ENCODE measurements at places on chromosomes 3 and 15.

- no peak for DNase-seq
These were observed 205.6 kb downstream of the IL20RB start for GRCh38 chr3:137163241-137163871.

- DNase-seq: no peak
These were observed 686.6 kb downstream of the ROBO2 start for GRCh38 chr3:77726517-77726916.

- DNase-seq: no peak
These were observed 20.0 kb upstream of the PRR23E start for GRCh38 chr3:127172781-127173515.

GRCh38 chr15:71254491-71254890 lies 139.2 kb downstream of the THSD4 start:
- DNase-seq: no peak

GRCh38 chr3:27532426-27533260 lies 48.5 kb upstream of the SLC4A7 start:
- no peak for DNase-seq

- no peak for DNase-seq
These were observed 36.4 kb downstream of the MECOM start for GRCh38 chr3:169627073-169627472.

- DNase-seq: no peak
These were observed 1361.4 kb downstream of the NSUN3 start for GRCh38 chr3:95424279-95424678.

GRCh38 chr3:10949197-10949596 lies 43.4 kb upstream of the SLC6A1 start:
- DNase-seq: no peak

DNA sequence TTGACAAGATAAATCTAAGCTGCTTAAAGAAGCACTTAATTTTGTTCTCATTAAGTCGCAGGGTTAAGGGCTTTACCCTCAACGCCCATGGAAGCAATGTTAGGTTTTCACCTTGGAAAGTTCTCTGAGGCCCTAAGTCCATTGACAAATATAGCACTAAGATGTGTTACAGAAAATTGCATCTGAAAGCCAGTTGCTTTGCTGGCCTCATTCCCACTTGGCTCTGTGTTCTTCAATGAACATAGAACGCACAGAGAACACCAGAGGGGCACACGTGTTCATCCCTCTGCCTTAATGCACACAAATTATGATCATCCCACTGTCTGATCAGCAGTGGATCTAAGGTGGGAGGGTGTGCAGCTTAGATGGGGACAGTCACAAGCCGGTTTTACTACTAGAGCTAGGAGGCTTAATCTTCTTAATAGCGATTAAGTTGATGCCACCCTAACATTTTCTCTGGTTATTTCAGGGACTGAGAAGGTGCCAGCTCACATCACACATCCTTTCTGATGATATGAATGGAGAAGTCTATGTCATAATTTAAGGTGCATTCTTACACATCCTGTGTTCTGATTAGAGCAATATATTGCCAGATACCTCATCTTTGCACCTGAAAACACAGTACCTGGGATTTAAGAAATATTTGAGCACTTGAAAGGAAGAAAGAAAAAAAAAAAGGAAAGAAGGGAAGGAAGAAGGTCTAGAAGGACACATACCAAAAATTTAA lies 224.4 kb upstream of the ICE2 start:
- no peak for DNase-seq

- DNase-seq: no peak
These were observed 62.9 kb upstream of the XCR1 start for GRCh38 chr3:46090161-46090591.

- no peak for DNase-seq
These were observed 103.1 kb upstream of the TLE3 start for GRCh38 chr15:70200511-70201424.

DNA sequence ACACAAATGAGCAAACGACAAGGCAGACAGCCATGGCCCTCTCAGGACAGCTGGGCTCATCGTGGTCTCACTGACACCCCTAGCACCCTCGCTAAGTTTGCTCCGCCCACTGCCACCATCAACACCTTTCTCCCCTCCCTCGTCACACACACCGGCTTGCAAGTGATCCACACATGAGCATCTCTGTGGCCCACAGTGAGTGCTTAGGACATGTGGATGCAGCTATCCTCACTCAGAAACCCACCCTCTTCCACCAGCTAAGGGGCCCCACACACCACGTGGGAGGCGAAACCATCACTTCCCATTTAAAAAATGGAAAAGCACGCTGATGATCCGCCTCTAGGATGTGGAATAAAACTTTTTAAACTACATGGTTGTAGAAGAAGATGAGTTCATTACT lies 105.6 kb downstream of the OCA2 start:
- no peak for DNase-seq

DNA sequence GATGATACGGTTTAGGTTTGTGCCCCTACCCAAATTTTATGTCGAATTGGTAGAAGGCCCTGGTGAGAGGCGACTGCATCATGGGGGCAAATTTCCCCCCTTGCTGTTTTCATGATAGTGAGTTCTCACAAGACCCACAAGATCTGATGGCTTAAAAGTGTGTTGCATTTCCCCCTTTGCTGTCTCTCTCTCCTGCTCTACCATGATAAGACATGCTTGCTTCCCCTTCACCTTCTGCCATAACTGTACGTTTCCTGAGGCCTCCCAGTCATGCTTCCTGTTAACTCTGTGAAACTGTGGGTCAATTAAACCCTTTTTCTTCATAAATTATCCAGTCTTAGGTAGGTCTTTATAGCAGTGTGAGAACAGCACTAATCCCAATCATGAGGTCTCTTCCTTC lies 381.2 kb downstream of the RSL24D1 start:
- DNase-seq: no peak

DNA sequence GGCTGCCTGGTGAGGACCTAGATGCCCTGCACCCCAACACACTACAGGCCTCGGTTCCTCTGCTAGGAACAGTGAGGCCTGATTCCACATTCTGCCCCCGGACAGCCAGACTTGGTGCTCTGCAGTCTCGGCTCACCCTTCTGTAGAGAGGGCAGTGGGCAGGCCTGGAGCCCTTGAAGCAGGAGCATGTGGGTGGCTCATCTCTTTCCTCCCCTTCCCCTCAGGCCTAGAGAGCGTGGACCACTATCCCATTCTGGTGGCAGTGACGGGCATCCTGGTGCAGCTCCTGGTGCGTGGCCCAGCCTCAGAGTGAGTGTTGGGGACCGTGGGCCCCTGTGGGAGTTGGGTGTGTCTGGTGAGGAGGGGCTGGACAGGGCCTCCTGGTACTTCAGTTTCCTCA lies 3.3 kb downstream of the AMIGO3 start:
- no peak for DNase-seq

GRCh38 chr3:190912736-190913135 lies 50.2 kb upstream of the GMNC start:
- DNase-seq: no peak

DNA sequence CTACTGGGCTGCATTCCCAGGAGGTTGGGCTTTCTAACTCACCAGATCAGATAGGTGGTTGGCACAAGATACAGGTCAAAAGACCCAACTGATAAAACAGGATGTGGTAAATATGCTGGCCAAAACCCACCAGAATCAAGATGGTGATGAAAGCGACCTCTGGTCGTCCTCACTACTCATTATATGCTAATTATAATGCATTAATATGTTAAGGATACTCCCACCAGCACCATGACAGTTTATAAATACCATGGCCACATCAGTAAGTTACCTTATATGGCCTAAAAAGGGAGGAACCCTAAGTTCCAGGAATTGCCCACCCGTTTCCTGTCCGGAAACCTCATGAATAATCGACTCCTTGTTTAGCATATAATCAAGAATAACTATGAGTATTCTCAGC lies 31.6 kb downstream of the CFAP44 start:
- no peak for DNase-seq

GRCh38 chr3:152300029-152300731 lies 31.5 kb downstream of the MBNL1 start:
- no peak for DNase-seq

- no peak for DNase-seq
These were observed 88.8 kb upstream of the PLXND1 start for GRCh38 chr3:129695230-129695629.

DNA sequence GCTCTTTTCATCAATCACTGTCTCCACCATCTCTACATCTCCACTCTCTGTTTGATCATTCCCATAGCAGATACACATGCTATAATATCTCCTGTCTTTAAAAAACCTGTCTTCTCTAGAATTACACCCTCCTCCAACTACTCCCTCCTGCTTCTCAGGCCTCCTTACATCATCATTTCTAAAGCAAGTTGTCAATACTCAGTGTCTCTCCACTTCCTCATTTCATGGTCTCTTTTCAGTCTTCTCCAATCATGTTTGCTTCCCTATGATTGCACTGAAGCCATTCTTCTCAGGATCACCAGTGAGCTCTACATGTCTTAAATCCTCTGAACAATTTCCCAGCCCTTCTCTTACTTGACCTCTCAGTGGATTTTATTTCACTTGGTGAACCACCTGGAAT lies 87.0 kb upstream of the ZNF280D start:
- no peak for DNase-seq

DNA sequence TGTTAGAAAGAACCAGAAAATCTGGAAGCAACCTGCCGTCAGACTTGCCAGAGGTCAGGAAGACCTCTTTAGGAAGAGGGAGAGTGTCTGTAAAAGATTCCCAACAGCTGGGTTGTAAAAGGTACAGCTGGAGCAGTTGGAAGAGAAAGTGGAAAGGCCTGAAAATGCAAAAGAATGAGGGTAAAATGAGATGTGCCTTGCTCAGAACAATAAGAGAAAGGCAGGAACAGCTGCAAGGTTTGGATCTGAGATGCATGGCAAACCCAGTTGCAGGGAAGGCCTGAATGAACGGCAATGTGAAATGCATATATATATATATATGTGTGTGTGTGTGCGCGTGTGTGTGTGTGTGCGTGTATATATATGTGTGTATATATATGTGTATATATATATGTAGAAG lies 88.1 kb downstream of the ZIC1 start:
- DNase-seq: no peak

DNA sequence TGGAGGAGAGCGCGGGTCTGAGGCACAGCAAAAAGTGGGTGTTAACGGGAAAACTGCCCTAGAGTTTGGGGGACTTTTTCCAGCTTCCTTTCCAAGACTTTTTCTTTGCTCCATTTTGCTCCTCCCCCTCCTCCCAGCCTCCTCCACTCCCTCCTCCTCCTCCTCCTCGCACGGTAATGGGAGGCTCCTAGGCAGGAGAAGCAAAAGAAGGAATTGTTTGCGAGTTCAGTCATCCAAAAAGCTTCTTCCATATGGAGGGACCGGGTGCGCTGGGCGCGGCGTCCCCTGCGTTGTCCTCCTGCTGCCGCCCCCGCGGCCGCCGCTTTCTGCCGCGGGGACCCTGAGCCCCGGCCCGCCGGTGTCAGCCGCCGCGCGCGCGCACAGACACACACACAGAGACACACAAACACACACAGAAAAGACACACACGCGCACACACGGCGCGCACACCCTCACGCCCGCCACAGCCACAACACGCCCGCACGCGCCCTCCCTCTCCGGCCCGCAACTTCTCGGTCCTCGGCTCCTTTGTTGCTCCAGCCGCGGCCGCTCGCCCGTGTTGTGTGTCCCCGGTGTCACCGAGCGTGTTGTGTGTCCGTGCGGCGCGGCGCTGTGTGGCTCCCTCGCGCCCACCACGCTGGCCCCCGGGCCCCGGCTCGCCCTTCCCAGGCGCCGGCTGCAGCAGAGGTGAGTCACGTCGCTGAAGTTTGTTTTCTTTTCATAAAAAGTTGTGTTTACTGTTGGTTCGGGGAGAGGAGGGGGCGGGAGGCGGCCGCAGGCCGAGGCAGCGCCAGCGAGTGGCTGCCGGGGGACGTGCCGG lies at the start of gene BOC:
Gene BOC (plus strand): TSS at position 228 of the 820 bp plus-strand sequence. CDS start 38,246 bp downstream, outside the sequence.
- no peak for DNase-seq

- DNase-seq: no peak
These were observed 8.9 kb upstream of the HAPLN3 start for GRCh38 chr15:88904257-88904623.

DNA sequence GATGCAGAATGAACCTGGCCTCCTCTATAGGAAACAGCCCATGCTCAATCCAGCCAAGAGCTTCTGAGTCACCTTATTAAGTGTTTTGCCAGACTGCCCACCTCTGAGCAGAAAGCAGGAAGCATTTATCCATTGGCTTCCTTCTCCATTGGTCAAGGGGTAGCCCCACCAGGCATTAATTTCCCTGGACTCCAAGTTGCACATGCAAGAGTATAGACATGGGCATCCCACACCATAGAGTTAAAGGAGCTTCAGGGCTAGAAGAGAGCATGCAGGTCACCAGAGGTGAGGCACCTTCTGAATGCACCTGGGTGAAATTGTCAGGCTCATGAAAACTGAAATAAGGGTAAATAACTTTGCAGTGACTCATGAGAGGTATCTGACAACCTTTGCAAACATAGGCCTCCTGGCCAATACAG lies 230.8 kb upstream of the STAC start:
- no peak for DNase-seq

DNA sequence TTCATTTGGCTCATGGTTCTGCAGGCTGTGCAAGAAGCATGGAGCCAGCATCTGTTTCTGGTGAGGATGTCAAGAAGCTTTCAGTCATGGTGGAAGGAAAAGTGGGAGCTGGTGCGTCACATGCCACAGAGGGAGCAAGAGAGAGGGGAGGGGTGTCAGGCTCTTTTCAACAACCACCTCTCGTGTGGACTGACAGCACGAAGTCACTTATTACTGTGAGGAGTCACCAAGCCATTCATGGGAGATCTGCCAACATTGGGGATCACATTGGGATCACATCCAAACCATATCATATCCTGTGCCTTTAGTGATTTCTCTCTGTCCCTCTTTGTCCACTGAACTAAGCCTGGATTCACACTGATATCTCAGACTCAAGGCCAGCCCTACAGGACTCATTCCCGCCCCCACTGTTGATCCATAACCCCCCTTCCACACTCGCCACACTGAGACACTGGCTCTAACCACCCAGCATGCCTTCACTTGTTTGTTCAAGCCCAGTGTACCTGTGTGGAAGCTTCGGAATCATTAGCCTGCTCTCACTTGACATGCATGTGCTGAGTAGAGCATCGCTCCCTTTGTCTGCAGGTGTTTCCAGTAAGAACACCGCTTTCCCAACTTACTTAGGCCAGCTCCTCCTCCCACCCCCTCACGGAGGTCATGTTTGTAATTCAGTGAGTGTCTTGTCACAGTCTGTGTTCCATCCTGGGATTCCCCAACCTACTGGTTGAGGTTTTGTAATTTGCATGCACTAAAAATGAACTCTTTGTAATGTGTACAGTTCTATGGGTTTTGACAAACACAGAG lies 132.2 kb downstream of the KLF13 start:
- DNase-seq: no peak

DNA sequence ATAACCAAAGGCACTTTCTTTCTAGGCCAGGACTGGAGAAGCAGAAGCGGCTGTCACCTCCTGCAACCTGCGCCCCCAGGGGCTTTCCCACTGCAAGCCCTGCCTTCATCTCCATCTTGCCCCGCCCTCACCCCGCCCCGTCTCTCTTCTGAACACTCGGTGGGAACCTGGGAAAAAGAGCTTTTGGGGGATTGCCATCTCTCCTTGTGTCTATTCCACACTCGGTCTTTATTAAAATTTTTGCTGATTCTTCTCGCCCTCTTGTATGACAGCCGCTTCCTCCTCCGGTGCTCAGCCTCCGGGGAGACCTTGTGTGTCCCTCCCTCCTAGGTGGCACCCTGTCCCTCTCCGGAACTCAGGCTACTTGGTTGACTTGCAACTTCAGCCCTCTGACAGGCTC lies 41.9 kb upstream of the SPESP1 start:
- no peak for DNase-seq

GRCh38 chr3:53114011-53114400 lies 16.2 kb downstream of the RFT1 start:
- peak; percentile 51 for DNase-seq
